ENCODE measurements at places on chromosomes 5 and 9. TPM values are rescaled to one million over a fixed set of nuclear protein-coding genes. Genes with fewer than 3 reads are reported as not detected.
A peak's percentile ranks its signal among the peaks of the same experiment; 100 is the strongest.

- ATAC-seq, result no peak
Measured at GRCh38 chr5:142725231-142726187, 39.6 kb upstream of the FGF1 start.

DNA sequence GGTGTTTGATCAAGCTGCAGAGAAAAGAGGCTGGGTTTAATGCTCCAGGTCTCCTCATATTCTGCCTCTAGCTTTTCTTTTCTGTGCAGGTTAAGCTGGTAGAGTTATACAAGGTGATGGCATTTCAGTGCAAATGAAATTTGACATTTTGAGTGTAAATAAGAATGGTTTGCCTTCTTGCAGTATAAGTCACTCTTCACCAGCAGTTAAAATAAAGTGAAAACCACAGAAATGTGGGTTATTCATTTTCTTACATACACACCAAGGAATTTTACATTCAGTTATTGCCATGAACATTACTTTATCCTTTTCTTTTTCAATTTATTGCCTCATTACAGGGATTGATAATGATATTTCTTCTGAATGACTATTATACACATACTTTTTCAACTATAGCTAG lies 337.5 kb upstream of the PCSK5 start:
- ATAC-seq, result no peak

GRCh38 chr9:123305879-123306278 lies 37.5 kb upstream of the STRBP start:
- ATAC-seq, result no peak

DNA sequence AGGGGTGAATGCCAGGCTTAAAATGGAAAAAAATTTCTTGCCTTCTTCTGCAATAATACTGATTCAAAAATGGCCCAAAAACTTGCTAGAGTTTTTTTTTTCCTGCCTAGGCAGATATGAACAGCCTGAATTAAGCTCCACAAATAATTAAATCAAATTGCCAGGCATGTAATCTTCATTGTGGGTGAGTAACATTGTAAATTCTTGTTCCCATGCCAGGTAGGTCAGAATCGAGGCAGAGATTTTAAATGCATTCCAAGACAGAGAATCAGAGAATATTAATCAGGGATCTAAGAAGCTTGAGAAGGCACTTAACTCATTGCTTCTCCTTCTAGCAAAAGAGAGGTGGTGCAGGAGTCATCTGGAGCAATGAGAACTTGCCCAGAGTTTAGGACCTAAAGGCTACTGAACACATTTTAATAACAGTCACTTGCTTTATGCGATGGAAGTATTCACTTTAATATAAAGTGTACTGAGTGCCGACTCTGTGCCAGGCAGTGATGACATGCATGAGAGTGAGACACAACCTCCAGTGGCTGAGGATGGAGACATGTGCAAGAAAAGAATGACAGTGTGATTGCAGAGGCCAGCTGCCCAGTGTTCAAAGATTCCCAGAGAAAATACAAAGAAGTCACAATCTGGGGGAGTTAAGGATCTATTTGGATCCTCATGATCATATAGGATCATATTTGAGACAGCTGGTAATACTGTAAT lies 102.3 kb downstream of the APBA1 start:
- no peak for ATAC-seq

GRCh38 chr9:134165357-134166315 lies 1.3 kb upstream of the RNU6ATAC start:
- ATAC-seq, result no peak

DNA sequence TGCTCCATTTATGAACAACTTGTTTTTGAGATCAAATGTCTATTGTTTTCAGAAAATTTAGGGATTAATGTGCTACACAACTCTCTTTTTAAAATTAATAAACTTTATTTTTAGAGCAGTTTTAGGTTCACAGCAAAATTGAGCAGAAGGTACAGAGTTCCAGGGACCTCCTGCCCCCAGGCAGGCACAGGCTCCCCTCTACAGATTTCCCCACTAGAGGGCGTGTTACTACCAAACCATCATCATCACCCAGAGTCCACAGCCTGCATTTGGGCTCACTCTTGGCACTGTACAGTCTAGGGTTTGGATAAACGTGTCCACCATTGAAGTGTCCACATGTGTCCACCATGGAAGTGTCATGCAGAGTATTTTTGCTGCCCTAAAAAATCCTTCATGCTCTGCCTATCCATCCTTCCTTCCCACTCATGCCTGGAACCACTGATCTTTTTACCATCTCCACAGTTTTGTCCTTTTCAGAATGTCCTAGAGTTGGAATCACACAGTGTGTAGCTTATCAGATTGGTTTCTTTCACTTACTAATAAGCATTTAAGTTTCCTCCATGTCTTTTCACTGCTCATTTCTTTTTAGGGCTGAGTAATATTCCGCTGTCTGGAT lies 61.7 kb downstream of the MRPL36 start:
- ATAC-seq, result no peak

DNA sequence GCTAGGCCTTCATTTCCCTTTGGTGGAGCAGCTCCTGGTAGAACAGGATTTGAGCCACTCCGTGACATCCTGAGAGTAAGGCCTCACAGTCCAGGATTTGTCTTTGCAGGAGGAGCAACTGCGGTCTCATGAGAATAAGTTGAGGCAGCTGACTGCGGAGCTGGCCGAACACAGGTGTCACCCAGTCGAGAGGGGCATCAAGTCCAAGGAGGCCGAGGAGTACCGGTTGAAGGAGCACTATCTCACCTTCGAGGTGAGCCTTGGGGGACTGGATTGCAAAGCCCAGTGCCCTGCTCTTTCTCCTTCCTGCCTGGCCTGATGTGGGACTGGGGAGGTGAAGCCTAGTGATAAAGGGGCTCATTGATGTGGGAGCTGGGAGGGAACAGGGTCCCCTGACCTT lies 44.3 kb downstream of the PSD2 start:
- ATAC-seq, result no peak

GRCh38 chr5:130251931-130252330 lies 347.7 kb downstream of the CHSY3 start:
- ATAC-seq, result no peak

DNA sequence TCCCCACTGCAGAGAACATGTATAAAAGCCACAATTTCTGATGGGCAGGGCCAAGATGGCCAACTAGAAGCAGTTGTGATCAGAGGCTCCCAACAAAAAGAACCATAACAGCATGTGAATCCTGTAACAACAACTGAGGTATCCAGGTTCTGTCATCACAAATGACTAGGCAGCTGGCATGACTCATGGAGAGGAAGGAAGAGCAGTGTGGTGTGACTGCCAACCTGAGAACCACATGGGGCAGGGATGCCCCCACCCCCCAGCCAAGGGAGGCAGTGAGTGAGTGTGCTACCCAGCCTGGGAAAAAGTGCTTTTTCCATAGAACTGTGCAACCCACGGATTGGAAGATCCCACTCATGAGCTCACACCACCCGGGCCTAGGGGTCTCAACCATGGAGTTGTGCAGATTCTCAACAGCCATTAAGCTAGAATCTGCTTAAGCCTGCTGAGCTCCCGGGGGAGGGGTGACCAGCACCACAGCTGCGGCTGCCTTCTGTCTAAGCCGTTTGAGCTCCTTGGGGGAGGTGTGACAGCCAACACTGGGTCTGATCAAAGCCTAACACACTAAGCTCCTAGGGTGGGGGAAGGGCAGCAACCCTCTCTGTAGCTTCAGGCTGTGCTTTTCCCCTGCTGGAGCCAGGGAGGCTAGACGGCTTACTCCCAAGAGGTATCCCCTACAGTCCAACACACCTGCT lies 80.1 kb upstream of the DMAC1 start:
- no peak for ATAC-seq

GRCh38 chr9:93575796-93576257 lies 557 bp upstream of the PHF2 start:
- ATAC-seq, result peak; percentile 32

GRCh38 chr5:96752341-96753016 lies 55.3 kb downstream of the ERAP1 start:
- ATAC-seq, result no peak

- no peak for ATAC-seq
Measured at GRCh38 chr9:112680731-112681402, 37.0 kb downstream of the INIP start.

- no peak for ATAC-seq
Measured at GRCh38 chr9:2018162-2018643, 3.1 kb downstream of the SMARCA2 start.

- ATAC-seq, result peak; percentile 54
Measured at GRCh38 chr5:61018062-61018461, 73.1 kb downstream of the NDUFAF2 start.

DNA sequence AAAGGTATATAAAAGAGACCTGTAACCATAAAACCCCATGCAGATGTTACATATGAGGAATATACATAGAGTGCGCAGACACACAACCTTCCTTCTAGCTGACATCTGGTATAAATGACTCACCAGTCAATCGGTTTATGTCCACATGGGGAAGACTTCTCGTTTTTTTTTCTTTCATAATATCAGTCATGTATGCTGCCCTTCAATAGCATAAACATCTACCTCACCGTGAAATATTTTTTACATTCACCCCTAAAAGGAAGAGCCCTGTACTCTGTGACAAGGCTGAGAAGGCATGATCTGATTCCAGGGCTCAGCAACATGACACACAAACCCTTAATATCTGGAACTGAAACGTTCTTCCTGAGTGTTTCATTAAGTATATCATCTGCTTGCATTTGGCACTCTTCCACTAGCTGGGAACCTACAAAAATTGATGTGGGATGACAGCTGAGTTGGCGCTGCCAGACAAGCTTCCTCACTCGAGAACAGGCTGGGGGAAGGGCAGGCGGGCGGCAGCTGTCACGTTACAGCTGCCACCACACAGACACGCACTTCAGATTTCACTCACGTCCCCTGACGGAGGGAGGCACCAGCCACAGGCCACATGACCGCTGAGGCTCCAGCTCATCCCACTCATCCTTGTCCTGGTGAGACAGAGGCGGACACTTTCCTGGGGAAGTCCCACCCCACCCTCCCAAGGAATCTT lies 74.2 kb downstream of the SHB start:
- peak; percentile 86 for ATAC-seq

DNA sequence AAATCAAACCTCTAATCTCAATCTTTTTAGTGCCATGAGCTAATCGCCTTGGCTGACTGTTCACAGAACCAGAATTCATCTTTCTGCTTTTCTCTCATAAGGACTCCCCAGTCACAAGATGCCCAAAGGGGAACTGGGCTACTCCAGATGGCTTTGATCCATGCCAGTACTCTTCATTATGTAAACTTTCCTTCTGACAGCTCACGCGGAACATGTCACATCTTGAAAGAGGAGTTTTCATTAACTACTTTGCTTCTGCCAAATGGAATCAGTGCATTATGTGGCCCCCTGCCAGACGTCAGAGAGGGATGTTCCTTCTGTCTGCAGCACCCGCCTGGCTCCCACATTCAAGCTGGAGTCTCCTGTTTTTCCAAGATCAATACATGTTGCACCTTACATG lies 142.1 kb upstream of the NMUR2 start:
- no peak for ATAC-seq

DNA sequence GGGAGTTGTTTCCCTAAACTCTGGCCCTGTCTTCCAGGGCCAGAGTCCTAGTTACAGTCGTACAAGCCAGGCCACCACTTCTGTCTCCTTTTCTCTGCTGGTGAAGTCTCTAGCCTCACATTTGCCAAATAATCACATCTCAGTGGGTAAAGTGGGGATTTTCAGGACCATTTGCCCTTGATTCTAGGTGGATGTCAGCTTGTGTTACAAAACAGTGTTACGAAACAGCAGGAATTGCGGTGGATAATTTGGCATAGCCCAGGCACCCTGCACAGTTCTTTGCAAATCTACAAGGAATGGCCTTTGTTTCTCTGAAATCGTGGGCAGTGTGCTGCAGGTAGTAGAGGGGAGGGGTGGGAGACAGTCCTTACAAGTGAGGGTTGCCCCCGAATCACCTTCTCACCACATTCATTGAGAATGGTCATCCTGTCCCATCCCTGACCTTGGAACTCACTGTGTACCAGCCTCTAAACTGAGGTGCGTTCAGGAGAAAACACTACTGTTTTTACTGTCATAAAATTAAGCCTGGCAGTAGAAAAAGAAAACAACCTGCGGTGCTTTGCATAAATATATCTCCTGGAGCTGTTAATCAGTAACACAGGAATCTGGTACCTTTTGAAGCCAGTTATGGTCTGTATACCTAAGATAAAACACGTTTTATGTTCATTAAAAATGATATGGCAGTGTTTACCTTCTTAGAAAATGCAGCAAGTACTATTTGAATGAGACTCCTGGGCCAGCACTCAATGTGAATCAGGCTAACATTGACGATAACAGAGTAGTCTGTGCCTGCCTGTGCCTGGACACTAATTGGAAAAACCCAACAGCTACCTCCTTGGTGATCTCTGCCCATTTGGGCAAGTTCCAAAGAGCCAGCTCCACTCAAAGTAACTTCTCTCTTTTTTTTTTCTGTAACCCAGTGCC lies 44.3 kb downstream of the CYSTM1 start:
- no peak for ATAC-seq

DNA sequence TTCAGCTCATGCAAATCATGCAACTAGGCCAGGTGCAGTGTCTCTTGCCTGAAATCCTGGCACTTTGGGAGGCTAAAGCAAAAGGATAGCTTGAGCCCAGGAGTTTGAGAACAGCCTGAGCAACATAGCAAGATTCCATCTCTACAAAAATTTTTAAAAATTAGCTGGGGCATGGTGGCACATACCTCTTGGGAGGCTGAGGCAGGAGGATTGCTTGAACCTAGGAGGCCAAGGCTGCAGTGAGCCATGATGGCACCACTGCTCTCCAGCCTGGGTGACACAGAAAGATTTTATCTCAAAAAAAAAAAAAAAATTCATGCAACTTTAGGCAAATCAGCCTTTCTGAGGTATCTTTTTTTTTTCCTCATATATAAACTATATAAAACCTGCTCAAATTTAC lies 35.6 kb upstream of the CCNB1 start:
- no peak for ATAC-seq

GRCh38 chr5:139810341-139811273 lies 15.0 kb downstream of the PSD2 start:
- no peak for ATAC-seq

GRCh38 chr9:128523199-128523925 lies 18.8 kb downstream of the GLE1 start:
- no peak for ATAC-seq

GRCh38 chr9:121886759-121887485 lies 206.2 kb downstream of the TTLL11 start:
- ATAC-seq, result no peak

DNA sequence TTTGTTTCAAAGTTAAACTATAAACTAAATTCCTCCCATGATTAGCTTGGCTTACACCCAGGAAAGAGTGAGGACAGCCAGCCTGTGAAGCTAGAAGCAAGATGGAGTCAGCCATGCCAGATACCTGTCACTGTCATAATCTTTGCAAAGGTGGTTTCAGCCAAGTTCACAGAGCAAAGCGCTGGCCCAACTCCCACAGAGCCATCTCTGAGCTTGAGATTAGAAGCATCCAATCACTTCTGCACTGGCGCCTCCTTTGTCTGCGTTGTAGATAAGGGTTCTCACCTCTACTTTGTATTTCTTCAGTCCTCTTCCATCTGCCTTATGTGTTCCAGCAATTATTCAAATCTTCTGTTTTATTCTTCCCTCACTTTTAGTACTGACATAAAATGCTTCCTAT lies 119.4 kb upstream of the ACO1 start:
- ATAC-seq, result no peak

The TRIM36 gene
- 0.87 TPM for total RNA-seq

The CCL21 gene
- 0.22 TPM for total RNA-seq

The FOXD4 gene
- 0.63 TPM for total RNA-seq

The KIAA0825 gene
- 3.7 TPM for total RNA-seq

The STC2 gene
- total RNA-seq, result 2.3 TPM

The STOML2 gene
- total RNA-seq, result 120 TPM

The GOLM1 gene
- total RNA-seq, result 159 TPM

The ZNF454 gene
- 2.6 TPM for total RNA-seq

The SCAI gene
- 6.8 TPM for total RNA-seq

The SPINK9 gene
- total RNA-seq, result not detected

The BRIX1 gene
- 39.9 TPM for total RNA-seq

The TPD52L3 gene
- total RNA-seq, result not detected

The CDX1 gene
- total RNA-seq, result 0.84 TPM
